ENCODE measurements at places on chromosomes 5 and 9.
A peak's percentile ranks its signal among the peaks of the same experiment; 100 is the strongest.

GRCh38 chr9:122191584-122191983, 31.9 kb downstream of the MORN5 start:
- no peak for DNase-seq

- no peak for DNase-seq
These were observed 188.7 kb downstream of the FBXL17 start for GRCh38 chr5:108193021-108193795.

DNA sequence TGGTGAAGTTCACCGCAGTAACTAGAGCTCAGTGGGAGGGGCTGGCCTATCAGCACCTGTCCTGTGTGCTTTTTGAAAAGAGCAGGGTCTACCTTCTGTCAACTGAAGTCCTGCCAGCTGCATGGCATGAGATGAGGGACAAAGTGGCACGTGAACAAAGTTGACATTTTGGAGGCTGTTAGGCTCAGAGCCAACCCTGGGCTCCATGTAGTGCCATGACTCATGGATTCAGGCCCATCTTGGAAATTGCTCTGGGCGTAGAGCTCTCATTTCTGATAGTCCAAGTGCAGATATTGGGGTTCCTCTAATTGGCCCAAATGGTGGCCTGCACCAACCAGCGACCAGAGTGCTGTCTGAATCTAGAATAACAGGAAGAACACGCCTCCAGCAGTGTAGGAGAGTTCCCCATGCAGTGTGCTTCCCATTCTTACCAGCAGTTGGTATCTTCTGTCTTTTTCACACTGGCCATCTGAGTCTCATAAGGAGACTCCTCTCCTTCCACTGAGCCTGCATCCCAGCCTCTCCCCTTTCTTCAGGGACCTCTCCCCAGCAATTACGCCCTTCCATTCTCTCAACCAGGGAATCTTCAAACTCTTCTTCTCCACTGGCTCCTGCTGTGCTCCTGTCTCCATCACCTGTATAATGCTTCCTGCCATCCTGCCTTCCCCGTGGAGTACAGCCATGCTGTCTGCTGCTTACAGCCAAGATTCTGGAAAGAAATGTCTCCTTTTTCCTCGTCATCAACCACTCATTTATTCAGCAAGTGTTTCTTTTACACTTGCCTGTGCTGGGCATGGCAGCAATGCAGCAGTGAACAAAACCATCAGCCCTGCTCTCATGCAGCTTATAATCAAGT, 30.4 kb downstream of the IRF1 start:
- DNase-seq, result no peak

- DNase-seq, result no peak
These were observed 72.1 kb upstream of the SEMA6A start for GRCh38 chr5:116646611-116647289.

DNA sequence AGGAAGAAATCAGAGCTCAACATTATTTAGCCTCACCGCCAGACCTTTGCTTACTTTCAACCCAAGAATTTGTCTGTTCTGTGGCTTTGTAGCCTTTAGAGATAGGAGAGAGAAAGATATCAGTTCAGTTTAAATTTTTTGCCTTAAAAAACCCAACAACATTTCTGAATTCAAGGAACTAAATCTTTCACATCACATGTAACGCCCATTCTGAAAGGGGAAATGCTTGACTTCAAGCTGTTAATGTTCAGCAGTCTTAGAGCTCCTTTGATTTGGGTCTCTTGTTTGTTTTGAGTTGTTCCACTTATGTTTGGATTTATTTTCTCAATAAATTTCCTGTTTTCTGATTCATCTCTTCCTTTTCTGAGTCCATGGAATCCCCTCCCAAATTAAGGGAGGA, 294.5 kb downstream of the ARHGAP26 start:
- DNase-seq, result no peak

DNA sequence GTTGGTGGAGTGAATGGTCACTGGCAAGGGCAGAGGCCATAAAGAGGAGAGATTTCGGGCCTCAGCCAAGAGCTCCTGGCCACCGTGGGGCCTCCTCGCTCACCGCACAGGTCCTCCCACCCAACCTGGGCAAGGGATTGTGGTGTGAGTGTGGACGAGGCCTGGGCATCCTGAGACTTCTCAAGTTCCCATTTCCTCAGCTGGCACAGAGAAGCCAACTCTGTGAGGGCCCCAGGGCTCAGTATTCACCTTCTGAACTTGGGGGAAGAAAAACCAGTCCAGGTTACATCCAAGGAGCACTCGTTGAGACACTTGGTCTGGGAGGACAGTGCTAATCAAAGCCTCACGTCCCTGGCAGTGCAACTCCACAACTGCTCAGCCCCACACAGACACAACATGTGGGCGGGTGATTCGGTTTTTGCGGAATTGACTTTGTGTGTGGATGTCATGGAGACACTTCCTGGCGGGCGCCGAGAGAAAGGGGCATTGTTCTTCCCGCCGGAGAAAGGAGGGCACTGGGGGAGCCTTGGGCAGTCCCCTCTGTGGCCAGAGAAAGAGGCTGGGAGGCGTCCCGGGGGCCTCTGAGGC, 28.5 kb upstream of the NKD2 start:
- no peak for DNase-seq

DNA sequence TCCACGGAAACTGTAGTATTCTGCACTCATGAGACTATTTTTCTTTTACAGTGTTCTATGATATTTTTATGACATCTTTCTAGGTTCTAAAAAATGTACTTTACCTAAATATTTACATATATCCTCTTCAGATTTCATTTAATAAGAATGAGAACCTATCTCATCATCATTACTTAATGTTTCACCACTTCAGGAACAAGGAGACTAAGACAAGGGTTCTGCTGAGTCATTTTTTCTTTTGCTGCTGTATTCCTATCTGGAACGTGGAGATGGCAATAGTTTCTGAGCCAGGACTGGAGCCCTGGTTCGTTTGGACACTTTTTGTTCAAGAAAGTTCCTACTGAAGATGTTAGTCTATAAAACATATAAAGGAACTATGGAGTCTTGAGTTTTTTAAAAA, 258.2 kb upstream of the MAP3K1 start:
- DNase-seq, result no peak

DNA sequence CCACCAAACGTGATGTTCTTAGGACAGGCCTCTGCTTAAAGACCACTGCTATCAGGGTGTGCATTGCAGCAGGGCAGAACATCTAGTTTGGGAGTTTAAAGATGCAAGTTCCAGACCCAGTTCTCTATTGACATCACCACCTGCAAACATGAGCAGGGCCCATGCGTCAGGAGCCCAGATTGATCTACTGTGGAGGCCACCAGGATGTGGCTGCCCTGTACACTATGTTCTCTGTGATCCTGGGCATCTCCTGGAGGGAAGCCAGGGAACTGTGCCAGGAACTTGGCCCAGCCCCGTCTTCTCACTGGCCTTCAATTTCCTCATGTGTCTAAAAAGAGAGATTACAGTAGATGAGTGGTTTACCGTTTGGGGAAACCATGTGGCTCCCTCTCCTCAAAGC, 87.1 kb downstream of the PDE6A start:
- no peak for DNase-seq

- DNase-seq, result no peak
These were observed 34.0 kb upstream of the RXRA start for GRCh38 chr9:134291961-134292871.

GRCh38 chr5:113022661-113023060, 46.1 kb downstream of the DCP2 start:
- peak; percentile 65 for DNase-seq

- no peak for DNase-seq
These were observed 22.6 kb upstream of the NMUR2 start for GRCh38 chr5:152427721-152428120.

DNA sequence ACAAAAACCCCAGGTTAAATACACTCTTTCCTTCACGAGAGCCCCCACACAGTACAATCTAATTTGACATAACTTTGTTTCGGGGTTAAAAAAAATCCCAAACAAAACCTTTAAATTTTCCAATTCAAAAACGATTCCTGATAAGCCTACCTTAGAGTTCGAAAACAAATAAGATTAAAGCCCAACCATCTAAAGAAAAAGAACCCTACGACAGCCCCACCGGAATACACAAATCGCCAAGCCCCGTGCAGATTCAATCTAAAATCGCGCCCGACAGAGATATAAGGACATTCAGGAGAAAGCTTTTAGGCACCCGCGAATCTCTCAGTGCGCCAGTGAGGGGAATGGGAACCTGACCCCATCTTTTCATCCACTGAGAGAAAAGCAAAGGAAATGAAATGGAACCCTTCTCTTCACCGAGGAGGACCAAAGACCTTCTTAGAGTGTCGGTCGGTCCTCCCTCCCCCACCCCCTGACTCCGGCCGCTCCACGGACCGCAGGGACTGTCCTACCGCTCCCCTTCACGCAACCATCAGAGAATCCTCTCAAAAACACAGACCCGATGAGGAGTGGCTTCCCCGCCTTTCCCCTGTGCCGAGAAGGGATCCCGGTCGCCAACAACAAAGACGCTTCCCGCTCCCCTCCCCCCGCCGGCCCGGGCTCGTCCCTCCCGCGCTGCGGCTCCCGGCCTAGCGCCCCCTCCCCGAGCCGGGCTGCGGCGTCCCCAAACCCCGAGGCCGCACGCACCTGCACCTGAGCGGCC, 925 bp downstream of the ABHD17B start:
- peak; percentile 1 for DNase-seq

DNA sequence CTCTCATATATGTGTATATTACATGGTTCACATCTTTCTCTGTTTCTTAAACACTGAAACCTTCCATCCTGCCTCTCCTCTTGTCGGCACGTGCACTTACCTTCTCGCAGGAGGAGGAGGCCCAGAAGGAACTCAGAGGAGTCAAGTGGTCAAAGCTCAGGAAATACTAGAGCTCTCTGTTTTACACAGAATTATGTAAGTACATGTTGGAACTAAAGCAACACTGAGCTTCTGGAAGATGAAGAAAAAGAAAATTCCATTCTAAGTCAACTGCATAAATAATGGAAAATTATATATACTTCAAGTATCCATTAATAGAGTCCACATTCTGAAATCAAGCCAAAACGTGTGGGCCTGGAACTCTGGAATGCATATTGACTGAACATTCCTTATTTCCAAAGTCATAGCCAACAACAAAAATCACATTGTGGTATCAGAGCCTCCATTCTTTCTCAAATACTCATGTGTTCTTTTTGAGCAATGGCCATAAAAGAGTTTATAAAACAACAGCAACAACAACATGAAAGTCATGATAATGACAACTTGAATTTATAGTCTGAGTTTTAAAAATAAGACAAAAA, 121.5 kb upstream of the RAI14 start:
- DNase-seq, result no peak

All from CD4-positive, alpha-beta T cell treated with Interleukin-1 beta for 1 hour (primary cell).